HTR-8/SVneo (cell line): ENCODE measurements at places on chromosomes 4 and X.

- DNase-seq = no peak
Measured at GRCh38 chrX:32985544-32985943, 225.8 kb downstream of the DMD start.

- DNase-seq = no peak
Measured at GRCh38 chr4:79445371-79445781, 37.3 kb upstream of the GK2 start.

DNA sequence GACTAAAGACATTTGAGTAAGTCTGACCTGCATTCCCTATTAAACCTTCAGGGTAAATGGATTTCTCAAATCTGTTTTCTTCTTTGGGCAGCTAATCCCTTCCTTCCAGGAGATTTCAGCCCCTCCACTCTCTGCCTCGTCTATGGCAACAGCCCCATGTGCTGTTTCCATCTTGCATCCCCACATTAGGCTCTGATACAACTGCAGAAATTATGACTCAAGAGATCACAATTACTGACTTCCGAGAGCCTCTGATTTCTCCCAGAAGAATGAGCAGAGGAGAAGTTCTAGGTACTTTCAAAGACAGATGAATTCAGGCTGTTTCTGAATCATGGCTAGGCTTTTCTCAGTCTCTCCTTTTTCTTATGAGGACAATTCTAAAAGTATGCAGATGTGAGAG is 38.7 kb downstream of the RAI2 start:
- DNase-seq = no peak

GRCh38 chr4:169167957-169168858 is 102.5 kb downstream of the SH3RF1 start:
- DNase-seq = no peak

DNA sequence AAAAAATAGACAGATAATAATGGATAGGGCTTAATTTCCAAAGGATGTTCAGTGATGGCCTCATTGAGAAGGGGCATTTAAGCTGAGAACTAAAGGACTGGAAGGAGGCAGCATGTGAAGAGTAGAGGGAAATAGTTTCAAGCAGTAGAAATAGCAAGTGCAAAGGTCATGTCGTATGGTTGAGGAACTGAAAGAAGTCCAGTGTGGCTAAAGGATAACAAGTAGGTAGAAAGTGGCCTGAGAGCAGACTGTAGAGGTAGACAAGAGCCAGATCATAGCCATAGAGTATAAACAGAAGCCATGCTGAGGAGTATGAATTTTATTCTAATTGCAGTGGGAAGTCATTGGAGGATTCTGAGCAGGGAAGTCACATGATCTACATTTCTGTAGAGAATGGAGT is 72.3 kb downstream of the GRIA3 start:
- DNase-seq = no peak

GRCh38 chr4:183995570-183995969 is 90.5 kb downstream of the STOX2 start:
- no peak for DNase-seq

DNA sequence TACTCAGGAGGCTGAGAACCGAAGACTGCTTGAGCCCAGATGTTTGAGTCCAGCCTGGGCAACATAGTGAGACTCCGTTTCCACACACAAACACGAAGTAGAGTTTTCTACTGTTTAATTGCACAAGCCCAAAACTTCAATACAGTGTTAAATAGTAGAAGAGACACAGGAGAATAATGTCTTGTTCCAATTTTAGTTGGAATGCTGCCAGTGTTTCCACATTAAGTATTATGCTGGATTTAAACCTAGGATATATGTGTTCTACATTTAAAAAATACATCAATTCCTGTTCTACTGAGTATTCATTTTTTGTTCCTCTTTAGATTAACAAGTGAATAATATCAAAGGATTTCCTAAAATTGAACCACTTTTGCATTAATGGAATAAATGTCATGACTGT is 91.3 kb downstream of the LCORL start:
- DNase-seq = no peak

GRCh38 chrX:12891171-12891570 is 15.2 kb upstream of the TLR8 start:
- no peak for DNase-seq
